ENCODE measurements at places on chromosomes 1 and 21.
A peak's percentile ranks its signal among the peaks of the same experiment; 100 is the strongest.

DNA sequence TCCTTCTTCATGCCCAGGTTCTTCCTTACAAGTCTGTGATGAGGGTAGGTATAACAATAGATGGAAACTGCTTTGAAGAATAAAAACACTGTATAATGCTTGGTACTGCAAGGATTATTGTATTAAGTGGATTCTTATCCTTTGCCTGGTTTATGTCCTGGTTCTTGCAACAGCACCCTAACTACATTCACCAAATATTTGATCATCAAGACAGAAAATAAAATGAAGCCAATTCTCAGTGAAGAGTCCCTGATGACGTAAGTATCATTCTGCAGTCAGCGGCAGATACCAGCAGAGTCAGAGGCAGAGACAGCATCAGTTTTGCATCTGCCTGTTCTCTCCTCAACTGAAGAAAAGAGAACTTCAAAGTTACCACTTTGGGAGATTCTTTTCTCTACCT, 19.7 kb downstream of the ARHGEF11 start:
- no peak for DNase-seq

- DNase-seq: no peak
Observed at GRCh38 chr1:40351124-40351523, 22.4 kb upstream of the SMAP2 start.

GRCh38 chr1:184492536-184492935, 105.7 kb downstream of the C1orf21 start:
- no peak for DNase-seq

GRCh38 chr1:41952208-41952607, 33.5 kb upstream of the HIVEP3 start:
- DNase-seq: no peak

GRCh38 chr1:154404984-154405746, at the start of gene IL6R:
IL6R (plus strand) TSS chr1:154405343; CDS start chr1:154405630, 287 bp downstream.
- DNase-seq: no peak

- peak; percentile 21 for DNase-seq
Observed at GRCh38 chr1:51752073-51752948, 126.2 kb downstream of the NRDC start.

DNA sequence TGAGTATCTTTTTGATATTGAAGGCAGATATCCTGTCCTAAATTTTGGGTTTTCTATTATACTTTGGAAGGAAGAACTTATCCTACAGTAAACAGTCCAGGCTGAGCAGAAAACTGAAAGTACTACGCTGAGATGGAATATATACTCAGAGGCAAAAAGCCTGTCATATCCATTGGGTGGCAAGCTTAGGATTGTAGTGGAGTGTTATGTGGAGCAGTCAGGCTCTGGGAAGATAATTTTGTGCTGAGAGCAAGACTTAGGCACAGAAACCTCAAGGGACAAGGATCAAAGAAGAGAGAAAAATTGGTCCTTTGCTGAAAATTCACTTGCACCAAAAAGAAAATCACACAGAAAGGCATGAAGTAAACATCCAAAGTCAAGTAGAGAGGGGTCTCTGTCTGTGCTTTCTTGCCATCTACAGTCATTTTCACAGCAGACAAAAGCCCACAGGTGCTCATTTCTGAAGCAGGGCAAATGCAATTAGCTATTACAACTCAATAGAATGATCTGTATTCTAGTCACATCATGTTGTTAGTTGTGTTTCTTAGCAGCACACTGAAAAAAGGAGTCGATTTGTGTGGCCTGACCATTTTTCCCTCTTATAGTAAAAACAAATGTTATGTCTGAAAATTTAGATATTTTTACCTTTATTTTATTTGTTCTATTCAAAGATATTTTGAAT, 38.5 kb downstream of the CRB1 start:
- no peak for DNase-seq

GRCh38 chr1:203828002-203828401, 32.6 kb downstream of the ZBED6 start:
- DNase-seq: no peak

- DNase-seq: peak; percentile 99
Observed at GRCh38 chr1:155012026-155012546, 9.5 kb downstream of the ZBTB7B start.

DNA sequence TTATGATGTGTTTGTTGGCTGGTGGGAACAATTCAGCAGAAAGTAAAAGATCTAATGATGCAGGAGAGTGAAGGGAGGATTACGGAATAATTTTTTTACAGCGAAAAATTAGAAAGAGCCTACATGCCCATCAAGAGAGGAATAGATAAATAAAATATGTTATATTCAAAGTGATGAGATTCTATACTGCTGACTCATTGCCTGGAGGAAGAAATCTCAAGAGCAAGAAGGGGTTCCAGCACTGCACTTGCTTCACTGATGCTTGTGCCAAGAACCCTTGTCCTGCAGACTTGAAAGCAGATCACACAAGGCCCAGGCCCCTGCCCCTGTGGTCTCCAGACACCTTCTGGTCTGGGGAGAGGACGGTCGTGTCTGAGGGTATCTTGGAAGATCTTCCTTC, 295.1 kb upstream of the POU3F1 start:
- DNase-seq: no peak

DNA sequence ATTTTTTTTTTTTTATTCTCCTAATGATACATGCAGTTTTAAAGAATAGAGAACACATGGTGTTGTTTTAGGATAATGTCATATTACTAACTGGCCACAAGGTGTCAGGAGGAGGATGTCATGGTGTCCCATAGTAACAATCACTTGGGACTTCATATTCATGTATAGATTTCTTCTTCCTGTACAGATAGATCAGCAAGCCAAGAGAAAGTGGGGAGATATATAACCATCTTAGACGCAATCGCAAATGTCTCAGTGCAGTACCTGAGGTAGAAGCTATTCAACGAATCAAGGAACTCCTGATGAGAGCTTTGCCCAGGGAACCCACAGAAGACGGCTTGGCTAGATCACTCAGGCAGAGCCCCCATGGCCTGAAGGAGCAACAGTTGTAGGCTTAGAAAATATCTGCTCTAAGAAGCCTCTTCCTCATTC, 12.3 kb downstream of the OR2T11 start:
- peak; percentile 69 for DNase-seq

GRCh38 chr1:89460325-89460724, 64.3 kb upstream of the LRRC8B start:
- no peak for DNase-seq

DNA sequence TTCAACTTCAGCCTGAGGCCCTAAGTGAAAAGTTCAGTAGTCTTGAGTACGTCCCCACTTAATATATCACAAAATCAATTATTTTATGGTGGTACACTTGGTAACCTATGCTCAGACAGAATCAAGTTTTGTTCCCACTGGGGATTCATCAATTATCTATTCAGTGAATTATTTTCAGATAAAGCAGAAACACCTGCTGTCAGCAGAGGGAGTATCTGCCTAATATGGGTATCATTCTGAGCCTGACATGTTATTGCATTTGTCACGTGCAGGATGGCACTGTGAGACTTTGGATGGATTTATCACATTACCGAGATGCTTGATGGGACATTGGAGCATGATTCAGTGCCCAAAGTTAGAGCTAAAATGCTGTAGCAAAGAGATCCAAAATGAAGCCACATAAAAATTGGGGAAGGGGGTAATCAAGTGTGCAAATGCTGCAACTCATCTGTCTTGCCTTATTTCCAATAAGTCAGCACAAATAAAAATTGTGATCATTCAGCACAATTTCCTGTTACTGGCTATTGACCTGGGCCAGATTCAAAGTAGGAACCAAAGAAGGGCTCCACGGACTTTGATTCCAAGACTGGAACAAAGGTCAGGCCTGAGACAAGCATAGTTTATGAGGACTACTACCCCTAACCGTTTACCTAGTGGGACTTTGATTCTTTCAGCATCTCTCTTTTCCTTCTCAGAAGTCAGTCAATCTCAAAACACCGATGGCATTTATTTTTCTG, 657.6 kb downstream of the LMO4 start:
- peak; percentile 19 for DNase-seq
